Stimulated activated CD4-positive, alpha-beta T cell treated with anti-CD3 and anti-CD28 coated beads, Interleukin-1b, Interleukin-23, amount 100 ng/mL, for 4 hours (primary cell): ENCODE measurements at places on chromosomes 13 and 19.

DNA sequence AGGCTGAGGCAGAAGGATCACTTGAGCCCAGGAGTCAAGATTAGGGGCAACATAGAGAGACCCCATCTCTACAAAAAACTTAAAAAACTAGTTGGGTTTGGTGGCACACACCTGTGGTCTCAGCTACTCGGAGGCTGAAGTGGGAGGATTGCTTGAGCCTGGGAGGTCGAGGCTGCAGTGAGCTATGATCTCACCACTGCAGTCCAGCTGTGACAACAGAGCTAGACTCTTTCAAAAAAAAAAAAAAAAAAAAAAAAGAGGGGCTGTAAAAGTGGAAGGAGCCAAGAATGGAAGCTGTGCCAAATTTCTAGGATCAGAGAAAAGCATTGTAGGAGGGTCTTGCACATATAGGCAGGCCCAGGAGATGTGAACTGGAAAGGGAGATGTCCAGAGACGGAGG, 9.6 kb downstream of the DNASE2 start:
- no peak for DNase-seq

DNA sequence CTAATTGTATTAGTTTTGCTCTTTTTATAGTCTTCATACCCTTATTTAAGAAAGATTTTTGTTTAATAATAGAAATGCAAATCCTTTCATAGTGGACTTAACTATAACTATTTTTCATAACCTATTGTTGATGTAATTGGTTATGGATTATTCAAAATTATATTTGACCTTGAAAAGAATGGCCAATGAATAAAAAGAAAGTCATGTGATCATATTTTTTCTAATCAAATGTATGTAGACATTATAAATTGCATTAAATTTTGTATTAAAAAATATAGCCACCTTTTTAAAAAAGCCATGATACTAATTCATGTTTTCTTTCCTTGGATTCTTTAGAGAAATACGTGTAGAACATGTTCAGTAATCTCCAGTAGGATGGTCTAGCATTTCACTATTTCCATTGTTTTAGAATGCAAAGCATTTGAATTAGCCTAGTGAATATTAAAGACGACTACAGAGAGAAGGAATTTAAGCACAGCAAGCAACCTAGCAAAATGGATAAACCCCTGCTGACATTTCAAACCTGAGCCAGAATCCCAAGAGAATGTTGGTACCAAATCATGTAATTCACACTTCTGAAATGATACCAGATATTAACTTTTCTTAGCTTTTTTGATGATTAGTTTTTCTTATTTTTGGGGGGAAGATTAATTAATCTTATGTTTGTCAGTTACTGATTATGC, 1297.4 kb upstream of the MIR17HG start:
- no peak for DNase-seq

- DNase-seq: no peak
Measured at GRCh38 chr19:21856773-21857514, 21.0 kb upstream of the ZNF43 start.

- DNase-seq: no peak
Measured at GRCh38 chr13:114005206-114005724, 31.4 kb upstream of the C13orf46 start.

- no peak for DNase-seq
Measured at GRCh38 chr19:4678881-4679790, 9.0 kb upstream of the MYDGF start.

DNA sequence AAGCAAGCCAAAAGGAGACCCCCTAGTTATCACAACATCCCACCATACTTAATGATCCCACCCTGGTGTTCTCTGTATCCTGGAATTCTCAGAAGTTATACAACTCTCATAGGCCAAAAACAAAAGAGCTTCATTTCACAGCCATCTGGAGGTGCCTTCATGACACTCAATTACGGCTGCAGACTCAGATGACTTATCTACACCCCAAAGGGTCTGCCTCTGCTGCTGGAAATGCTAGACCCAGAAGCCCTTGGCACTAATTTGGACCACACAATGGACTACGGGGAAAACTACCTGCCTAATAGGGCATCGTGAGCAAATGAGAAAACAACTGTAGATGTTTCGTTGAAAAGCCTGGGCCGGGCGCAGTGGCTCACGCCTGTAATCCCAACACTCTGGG, 40.2 kb downstream of the BRD4 start:
- DNase-seq: no peak

DNA sequence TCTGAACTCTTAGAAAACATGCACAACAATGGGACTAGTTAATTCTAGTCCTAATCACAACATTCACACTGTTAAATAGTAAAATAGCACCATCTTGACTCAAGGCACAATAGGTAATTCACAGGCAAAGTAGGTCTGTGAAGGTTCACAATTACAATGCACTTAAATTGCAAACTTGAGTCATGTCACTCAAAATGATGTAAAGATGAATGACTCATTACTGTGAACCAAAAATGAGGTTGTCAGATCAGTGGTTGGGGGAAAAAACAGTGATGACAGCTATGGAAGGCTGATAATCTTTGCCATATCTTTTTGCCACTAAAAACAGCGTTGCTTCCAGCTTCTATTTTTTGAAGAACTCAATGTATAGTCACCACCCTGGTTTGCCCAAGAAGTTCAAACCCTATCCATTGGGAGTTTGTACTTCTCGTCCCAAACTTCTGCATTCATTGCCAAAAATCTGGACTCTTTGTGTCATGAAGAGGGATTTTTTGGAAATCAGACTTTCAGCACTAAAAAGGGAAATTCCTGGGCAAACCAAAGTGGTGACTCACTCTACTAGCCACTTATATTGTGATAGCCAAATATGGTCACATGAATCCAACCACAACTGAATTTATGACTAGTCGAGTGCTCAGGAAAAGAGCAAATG, 200.9 kb upstream of the TMTC4 start:
- no peak for DNase-seq

GRCh38 chr19:39115105-39115847, 10.3 kb upstream of the PAK4 start:
- no peak for DNase-seq

- DNase-seq: no peak
Measured at GRCh38 chr13:80873589-80873988, 532.7 kb upstream of the SPRY2 start.

GRCh38 chr19:13840305-13841085, 36.4 kb upstream of the NANOS3 start:
- no peak for DNase-seq

DNA sequence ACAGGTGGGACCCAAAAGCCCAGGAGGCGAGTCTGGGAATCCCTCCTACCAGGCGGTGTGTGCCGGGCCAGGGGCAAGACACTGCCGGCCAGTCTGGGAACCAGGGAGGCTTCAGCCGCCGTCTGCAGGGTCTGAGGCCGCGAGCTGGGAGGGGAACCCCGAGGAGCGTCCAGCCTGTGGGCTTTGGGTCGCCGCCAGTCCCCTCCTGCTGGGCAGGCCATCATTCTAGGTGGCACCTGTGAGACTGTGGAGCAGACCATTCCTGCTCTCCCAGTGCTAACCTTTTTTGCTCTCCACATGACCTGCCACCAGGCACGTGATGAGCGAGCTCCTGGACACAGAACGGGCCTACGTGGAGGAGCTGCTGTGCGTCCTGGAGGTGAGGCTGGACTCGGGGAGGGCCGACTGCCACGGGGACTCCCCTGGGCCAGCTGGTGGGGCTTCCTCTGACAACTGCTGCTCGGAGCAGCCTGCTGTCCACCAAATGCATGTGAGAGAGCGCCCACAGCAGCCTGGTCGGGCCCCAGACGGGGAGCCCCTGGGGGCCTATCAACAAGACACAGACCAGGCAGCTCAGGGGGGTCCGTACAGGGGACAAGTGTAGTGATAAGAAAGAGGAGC, 24.6 kb upstream of the F7 start:
- DNase-seq: no peak

- DNase-seq: no peak
Measured at GRCh38 chr13:83201506-83201905, 680.8 kb downstream of the SLITRK1 start.

GRCh38 chr19:47765523-47766358, 12.8 kb upstream of the SELENOW start:
- DNase-seq: no peak

DNA sequence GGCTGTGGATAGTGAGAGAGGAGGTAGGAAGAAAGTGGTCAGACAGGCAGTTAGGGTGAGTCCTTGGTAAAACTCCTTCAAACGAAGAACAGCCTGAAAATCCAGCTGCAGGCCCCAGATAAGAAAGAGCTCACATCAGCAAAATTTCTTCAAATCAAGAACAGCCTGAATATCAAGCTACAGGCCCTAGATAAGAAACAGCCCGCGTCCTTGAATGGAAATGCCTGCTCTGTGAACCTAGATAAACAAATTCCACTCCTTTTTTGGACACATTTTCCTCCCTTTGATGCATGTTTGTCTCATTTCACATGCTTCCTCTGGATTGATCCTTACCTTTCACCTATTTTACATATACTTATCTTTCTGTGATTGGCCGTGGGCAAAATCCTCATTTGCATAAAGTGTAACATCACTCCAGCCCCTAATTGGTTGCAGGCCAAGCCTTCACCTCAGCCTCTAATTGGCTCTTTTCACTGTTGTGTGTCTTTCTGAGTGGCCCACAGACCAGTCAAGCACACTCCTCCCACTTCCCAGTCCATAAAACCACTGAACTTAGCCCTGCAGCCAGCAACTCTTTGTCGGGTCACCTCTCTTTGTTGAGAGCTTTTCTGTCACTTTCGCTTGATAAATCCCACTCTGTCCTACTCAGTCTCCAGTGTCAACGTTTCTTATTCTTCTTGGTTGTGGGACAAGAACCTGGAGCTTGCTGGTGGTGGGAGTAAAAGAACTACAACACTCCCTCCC, 6.0 kb upstream of the SULT2A1 start:
- DNase-seq: no peak

GRCh38 chr19:52584736-52585440, 14.8 kb downstream of the ZNF701 start:
- no peak for DNase-seq

DNA sequence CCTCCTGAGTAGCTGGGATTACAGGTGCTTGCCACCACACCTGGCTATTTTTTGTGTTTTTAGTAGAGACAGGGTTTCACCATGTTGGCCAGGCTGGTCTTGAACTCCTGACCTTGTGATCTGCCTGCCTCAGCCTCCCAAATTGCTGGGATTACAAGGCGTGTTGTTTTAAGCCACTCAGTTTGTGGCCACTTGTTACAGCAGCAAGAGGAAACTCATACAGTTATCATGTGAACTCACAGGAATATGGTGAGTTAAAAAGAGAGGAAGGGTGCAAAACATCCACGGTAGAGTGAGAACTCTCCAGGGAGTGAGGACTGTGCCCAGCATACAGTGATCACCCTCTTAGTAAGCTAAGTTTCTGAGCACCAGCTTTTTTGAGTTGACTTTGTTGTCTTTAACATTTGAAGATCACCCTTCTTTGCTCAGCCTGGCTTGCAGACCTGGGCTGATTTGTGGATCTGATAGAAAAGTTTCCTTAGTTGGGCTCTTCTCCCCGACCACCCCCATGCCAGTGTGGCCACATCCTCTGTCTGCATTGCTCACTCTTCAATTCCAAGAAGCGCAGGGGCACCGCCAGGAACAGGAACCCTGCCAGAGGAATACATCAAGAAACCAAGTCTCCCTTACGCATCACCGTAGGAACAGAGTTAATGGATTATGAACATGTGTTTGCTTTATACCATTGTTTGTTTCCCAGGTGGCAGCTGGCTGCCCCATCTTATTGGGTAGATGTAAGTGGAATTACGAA, 16.0 kb downstream of the ALOX5AP start:
- DNase-seq: no peak

GRCh38 chr13:25267715-25268114, 19.6 kb downstream of the MTMR6 start:
- no peak for DNase-seq

GRCh38 chr13:59266478-59267063, 897.2 kb downstream of the DIAPH3 start:
- DNase-seq: no peak

- no peak for DNase-seq
Measured at GRCh38 chr19:3535235-3535535, 3.8 kb upstream of the TEKTIP1 start.

DNA sequence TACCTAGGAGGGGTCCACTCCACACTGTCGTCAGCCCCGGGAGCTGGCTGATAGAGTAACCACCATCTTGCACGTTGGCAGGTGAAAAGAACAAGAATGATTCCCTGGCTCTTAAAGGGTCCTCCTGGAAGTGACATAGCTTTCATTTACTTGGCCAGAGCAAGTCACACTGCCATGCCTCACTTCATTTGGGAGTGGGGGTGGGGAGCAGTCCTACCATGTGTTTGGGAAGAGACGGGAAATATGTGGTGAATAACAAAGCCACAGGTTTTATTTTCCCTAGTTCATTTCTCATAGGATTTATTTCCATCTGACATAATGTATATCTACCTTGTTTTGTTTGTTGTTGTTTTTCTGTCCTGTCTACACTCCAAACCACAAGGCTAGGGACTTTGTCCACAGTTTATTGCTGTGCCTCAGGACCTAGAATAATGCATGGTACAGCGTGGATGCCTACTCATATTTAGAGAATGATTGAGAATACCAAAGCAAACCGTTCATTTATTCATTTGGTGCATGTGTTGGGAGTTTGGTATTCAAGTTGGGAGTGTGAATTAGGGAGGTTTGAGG, 26.8 kb downstream of the UBAC2 start:
- no peak for DNase-seq

- DNase-seq: no peak
Measured at GRCh38 chr13:74110053-74110452, 24.2 kb downstream of the KLF12 start.

DNA sequence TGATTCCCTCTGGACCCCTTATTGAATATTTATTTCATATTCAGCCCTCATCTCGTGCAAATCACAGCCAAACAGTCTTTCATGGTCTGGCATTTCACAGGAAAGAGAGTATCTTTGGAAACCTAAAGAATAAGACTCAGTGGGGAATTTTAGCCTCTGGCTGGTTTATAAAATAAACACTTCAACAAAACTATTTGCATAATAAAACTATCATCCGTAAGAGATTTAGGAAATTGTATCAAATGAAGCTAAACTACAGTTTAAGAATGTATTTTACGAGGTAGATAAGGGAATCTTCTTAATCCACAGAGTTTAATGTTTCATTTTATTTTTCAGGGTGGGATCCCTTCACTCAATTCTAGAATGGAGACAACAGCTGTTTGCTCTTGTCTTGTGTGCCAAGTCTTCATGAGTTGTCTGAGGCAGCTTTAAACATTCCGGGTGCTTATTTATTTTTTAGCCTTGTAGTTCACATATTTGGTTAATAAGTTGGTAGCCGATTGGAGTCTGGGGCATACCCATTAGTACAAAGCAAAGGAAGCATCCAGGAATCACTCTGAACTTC, 634.4 kb upstream of the KLF12 start:
- no peak for DNase-seq

- no peak for DNase-seq
Measured at GRCh38 chr19:53057904-53058580, 13.5 kb downstream of the ERVV-2 start.

GRCh38 chr13:29131881-29132668, 311.9 kb downstream of the MTUS2 start:
- no peak for DNase-seq
